ENCODE measurements at places on chromosomes 11 and 22.

DNA sequence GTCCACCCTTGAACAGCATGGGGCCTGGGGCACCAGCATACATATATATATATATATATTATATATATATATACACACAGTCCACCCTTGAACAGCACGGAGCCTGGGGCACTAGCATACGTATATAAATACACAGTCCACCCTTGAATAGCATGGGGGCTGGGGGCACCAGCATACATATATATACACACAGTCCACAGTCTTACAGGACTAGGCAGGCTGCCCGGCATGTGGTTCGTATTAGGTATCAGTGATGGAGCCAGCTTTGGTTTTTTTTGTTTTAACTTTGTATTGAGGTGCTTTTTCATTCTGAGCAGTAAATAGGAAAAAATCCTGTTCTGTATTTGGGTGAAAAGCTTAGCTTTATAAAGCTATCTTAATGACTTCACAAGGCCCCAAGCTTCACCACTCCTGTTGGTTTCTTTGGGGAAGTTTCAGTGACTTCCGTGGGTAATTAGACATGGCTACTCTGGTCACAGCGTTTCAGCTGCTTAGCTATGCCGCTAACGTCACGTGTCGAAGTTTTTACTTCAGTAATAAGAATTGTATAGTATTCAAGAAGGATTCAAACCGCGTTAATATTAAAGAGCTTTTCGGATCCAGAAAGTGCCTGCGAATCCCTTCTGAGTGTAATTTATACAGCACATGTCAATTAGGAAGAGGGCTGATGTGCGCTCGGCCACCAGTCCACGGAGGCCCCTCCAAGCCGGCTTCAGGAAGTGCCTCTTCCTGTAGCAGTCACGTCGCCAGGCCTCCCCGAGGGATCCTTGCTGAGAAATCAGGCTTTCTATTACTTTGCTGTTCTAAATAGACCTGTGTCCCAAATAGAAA, 179.7 kb downstream of the TBC1D22A start:
- no peak for DNase-seq

DNA sequence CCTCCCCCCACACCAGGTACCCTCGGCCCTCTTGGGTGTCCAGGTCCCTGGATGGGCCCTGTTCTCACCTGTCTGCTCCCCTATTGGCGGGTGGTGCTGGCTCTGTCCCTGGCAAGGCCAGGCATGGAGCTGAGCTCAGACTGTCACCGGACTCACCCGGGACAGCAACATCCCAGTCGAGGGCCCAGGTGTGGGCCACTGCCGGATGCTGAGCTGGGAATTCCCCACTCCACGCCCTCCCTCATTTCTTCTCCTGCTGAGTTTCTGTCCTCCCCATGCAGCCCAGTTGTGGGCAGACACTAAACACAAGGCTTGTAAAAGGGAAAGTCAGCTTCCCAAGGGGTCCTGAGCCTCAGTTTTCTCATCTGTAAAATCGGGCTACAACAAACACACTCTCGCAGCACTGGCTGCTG, 2.0 kb upstream of the AP5B1 start:
- no peak for DNase-seq

DNA sequence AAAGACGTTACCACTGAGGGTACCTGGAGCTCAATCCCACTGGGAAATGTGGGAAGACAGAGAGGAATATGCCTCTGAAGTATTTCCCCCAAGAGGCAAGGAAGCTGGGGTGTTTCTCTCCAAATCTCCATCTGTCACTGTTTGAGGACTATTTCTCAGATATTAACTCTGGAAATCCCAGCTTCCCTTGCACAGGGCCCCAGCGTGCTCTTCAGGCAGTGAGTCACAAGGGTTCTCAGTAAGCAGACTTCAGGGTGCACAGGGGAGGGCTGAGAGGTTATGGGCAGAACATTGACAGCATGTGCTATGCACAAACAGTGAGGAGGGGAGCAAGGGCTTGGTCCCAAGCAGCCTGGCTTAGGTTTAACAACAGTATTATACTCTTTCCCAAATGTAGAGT, 60.9 kb upstream of the EED start:
- peak; percentile 54 for DNase-seq

GRCh38 chr11:69818603-69819441, at the start of gene FGF3:
Gene FGF3, minus strand, starts transcription at chr11:69819416. Its CDS starts 483 bp downstream, at chr11:69818933.
- no peak for DNase-seq

All from activated naive CD8-positive, alpha-beta T cell treated with anti-CD3 and anti-CD28 coated beads, Interleukin-2, amount 50 U/mL, for 24 hours (primary cell).